ENCODE measurements at places on chromosomes 4 and X.

GRCh38 chr4:126532527-126532926 is 1100.2 kb upstream of the INTU start:
- no peak for DNase-seq

GRCh38 chrX:111609206-111609605 is 71.8 kb upstream of the ALG13 start:
- DNase-seq: no peak

- no peak for DNase-seq
Observed at GRCh38 chrX:129823115-129823514, 20.6 kb downstream of the ZDHHC9 start.

DNA sequence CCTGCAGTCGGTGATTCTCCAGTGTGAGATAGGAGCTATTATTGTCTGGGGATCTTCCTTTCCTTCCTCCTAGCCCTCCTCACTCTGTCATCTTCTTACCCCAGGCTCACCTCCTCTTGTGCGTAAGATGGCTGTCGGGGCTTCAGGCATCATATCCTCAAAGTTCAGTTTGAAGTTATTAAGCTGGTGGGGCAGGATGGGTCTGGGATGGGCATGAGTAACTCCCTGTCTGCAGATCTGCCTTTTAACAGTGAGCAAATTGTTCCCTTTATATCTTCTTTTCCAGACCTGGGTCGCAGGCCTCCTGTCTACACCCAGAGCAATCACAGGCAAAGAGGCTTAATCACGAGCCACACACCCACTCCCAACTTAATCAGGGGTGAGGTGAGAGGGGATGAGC is 900 bp upstream of the MTMR1 start:
- no peak for DNase-seq
